Right hindlimb (tissue), 1 donor: ENCODE measurements at places on chromosomes 13 and 19.

DNA sequence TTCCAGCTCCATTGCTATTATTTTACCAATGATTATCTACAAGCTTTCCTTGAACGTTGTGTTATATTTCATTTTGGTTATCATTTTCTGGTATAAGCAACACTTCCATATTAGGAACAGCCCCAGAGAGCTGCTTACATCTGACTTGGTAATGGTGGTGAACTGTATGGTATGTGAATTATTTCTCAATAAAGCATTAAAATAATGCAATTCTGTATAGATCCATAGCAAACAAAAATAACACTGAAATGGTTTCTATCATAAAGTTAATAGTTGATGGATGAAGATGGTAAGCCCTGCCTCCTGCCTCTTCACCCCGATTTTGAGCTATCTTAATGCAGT lies 27.5 kb downstream of the GGACT start:
- no peak for DNase-seq

GRCh38 chr19:17797424-17798201 lies 2.7 kb downstream of the B3GNT3 start:
- no peak for DNase-seq

DNA sequence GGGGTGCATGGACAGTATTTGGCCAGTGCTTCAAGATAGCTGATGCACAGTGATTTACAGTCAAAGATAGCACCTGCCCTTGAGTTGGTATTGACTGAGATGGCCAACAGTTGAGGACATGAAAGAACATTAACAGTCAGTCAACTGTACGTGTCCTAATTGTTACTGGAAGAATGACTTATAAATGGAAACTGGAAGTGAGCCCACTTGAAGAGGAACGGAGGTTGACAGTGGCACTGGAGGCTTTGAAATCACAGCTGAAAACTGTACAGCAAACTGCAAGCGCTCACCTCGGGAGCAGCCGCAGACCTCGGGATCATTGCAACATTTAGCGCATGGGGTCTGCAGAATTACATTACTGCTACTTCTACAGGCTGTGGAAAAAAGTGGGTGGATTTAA lies 77.1 kb downstream of the GGACT start:
- no peak for DNase-seq

- DNase-seq: no peak
Measured at GRCh38 chr13:41974262-41974900, 13.5 kb upstream of the VWA8 start.

GRCh38 chr19:514166-514663 lies 6.9 kb downstream of the TPGS1 start:
- DNase-seq: peak; percentile 15

- no peak for DNase-seq
Measured at GRCh38 chr19:428149-428548, 19.2 kb upstream of the C2CD4C start.

- no peak for DNase-seq
Measured at GRCh38 chr13:39263531-39263930, 225.3 kb downstream of the NHLRC3 start.

DNA sequence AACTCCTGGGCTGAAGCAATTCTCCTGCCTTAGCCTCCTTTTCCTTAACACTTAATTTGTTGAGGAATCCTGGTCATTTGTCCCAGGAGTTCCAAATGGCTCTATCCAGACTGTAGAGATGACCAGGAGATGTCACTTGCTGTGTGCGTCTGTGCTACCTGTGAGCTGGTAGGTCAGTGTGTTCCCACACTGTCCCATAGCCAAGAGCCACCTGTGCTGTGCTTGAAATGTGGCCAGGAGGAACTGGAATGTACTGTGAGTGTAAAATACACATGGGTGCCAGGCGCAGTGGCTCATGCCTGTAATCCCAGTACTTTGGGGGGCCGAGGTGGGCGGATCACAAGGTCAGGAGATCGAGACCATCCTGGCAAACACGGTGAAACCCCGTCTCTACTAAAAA lies 29.4 kb upstream of the KDM4B start:
- no peak for DNase-seq

- DNase-seq: no peak
Measured at GRCh38 chr13:106989876-106990275, 421.9 kb upstream of the ARGLU1 start.

- no peak for DNase-seq
Measured at GRCh38 chr13:77373502-77373901, 46.6 kb upstream of the MYCBP2 start.

DNA sequence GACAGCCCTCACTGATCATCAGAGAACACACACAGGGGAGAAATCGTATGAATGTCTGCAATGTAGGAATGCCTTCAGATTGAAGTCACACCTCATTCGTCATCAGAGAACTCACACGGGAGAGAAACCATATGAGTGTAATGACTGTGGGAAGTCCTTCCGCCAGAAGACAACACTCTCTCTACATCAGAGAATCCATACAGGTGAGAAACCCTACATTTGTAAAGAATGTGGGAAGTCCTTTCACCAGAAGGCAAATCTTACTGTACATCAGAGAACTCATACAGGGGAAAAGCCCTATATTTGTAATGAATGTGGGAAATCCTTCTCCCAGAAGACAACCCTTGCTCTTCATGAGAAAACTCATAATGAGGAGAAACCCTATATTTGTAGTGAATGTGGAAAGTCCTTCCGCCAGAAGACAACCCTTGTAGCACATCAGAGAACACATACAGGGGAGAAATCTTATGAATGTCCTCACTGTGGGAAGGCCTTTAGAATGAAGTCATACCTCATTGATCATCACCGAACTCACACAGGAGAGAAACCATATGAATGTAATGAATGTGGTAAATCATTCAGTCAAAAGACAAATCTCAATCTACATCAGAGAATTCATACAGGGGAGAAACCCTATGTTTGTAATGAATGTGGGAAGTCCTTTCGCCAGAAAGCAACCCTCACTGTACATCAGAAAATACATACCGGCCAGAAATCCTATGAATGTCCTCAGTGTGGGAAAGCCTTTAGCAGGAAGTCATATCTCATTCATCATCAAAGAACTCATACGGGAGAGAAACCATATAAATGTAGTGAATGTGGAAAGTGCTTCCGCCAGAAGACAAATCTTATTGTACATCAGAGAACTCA lies 32.5 kb downstream of the ZNF567 start:
- no peak for DNase-seq

- no peak for DNase-seq
Measured at GRCh38 chr13:111899714-111900389, 167.1 kb upstream of the SOX1 start.

DNA sequence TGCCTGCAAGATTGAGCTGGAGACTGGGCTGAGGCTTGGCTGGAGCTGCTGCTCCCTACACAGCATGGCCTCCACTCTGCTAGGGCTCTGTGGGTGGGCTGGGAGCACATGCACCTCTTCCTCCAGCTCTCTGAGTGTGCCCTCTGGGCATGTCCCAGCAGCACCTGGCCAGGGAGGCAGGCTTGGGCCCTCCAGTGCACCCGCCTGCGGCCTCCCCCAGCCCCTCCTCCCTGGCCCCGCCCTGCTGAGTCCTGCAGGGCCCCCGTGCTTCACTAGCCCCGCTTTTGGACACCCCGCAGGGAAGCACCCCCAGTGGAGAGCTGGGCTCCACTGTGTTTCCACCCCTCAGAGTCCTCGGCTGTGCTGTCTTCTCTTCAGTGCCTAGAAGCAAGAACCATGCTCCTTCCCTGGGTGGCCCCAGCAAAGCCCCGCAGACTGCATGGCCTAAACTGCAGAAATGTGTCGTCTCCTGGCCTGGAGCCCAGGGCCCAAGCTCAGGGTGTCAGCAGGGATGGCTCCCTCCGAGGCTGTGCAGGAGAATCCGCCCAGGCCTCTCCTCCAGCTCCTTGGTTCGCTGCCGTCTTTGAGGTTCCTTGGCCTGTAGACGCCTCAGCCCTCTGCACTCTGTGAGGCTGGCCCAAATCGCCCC lies 5.0 kb upstream of the TEX29 start:
- no peak for DNase-seq

DNA sequence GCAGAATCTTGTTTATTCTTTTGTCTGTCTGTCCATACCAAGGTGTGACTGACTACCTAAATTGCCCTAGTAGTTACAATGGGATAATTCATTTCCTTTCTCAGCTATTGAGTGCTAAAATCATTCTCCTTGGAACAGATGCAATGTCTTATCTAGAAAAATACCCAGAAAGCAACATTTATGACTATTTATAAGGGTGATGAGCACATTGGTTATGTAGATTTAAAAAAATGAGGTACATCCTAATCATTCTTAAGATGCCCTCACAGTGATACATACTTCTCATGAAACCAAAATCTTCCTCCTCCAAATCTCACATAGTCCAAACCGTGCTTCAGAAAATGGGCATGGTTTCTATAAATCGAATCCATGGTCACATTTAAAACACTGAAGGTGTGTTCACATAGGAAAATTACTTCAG lies 11.6 kb upstream of the UBE2L5 start:
- DNase-seq: no peak

DNA sequence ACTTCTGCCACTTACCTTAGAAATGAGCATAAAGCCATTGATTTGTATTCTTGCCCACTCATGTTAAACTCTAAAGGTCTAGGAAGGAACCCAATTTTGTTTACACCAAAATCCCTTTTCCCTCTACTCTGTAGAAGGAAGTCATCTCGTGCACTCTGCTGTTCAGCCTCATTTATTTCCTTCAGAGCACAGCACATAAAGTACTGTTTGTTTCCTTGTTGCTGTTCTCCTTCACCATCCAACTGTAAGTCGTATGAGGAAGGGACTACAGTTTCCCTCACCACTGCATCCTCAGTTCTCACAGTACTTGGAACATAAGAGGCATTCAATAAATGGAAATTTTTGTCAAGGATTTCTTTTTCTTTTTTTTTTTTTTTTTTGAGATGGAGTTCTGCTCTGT lies 24.6 kb downstream of the CDADC1 start:
- no peak for DNase-seq

- peak; percentile 68 for DNase-seq
Measured at GRCh38 chr13:45325806-45326205, 15.2 kb downstream of the TPT1 start.

DNA sequence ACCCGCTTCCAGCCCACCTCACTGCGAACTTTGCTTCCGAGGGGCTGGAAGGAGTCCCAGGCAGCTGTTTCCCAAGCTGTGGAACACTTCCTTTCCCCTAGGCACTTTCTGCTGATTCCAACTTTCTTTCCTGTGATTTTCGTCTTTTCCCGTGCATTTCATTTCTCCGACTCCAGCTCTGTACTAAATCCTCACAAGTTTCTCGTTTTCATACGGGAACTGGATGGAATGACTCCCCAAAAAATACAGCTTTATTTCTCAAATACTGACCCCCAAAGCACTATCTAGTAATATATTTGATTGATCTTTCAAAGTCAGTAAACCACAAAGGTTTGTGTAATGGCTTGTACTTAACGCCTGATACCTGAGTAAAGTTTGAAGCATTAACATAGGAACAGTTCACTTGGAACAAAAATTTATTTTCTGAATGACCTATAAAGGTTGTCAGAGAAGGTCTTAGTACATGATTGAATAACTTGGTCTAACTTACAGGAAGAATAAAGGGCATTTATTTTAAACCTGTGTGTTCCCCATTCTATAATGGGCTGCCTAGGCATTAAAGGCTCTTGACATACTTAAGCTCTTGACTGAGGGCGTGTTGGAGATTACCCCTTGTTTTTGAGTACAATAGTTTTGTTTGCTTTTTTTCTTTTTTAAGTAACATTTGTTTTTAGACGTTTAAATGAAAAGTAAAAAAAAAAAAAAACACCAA lies 1.3 kb upstream of the PCDH9 start:
- no peak for DNase-seq

GRCh38 chr13:50228527-50228926 lies 213.3 kb downstream of the KCNRG start:
- no peak for DNase-seq

DNA sequence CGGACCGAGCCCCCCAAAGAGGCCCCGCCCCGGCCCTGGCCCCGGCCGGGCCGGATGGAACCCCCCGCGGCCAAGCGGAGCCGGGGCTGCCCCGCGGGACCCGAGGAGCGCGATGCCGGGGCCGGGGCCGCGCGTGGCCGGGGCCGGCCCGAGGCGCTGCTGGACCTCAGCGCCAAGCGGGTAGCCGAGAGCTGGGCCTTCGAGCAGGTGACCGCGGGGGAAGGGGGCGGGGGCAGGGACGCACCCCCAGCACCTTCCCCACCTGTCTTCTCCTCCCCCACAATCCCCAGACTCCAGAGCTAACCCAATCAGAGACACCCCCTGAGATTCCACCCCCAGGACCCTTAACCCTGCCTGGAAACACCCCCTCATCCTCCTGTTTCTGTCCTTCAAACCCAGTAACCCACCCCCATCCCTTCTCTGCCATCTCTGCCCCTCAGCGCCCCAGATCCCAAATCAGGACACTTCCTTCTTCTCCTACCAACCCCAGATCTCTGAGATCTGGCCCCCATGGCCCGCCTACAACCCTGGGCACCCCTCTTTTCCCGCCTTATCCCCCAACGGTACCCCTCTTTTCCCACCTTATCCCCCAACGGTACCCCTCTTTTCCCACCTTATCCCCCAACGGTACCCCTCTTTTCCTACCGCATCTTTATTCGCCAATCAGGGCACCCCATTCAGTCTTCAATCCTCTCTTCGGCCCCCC lies 505 bp downstream of the ZSWIM4 start:
- peak; percentile 47 for DNase-seq
